Naive thymus-derived CD8-positive, alpha-beta T cell (primary cell): ENCODE measurements at places on chromosomes 7 and 10. TPM values are rescaled to one million over a fixed set of nuclear protein-coding genes. Genes with fewer than 3 reads are reported as not detected.

- DNase-seq, result peak; percentile 43
Observed at GRCh38 chr7:150388709-150389531, 9.8 kb downstream of the ZNF775 start.

DNA sequence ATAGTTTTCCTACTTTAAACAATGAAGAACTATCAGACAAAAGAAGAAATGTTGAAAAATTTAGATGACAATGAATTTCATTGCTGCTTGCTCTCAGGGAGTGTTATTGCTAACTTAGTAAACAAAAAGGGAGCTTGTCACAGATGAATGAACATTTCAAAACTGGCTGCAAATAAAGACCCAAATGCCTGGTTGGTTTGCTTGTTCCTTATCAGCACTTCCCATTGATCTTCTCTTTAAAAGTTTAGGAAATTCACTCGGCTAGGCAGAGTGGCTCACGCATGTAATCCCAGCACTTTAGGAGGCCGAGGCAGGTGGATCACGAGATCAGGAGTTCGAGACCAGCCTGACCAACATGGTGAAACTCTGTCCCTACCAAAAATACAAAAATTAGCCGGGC, 167.2 kb downstream of the RAPGEF5 start:
- DNase-seq, result no peak

DNA sequence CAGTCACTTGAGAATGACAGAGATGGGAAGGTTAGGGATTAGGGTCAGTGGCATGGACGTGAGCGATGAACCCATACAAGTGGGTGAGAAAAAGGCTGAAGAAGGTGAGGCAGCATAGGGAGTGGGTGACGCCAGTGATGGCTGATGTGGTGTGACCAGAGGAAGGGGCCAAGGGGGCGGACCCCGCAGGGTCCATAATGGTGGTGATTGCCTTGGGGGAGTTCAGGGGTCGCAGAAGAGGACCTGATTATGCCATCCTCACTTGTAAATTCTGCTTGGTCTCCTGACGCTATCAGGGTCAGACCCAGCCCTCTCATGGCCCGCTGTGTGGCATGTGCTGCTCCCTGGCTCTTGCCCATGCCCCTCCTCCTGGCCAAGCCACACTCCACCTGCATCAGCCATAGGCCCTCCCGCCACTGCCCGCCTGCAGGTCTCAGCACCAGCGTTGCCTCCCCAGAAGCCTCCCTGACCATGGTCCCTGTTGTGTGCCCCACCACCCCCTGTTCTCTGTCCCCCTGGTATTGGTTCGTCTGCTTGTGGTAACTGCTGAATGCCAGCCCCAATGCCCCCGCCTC, 235.7 kb downstream of the EBF3 start:
- no peak for DNase-seq

The CELF2 gene
- 174 TPM for total RNA-seq

The LIPK gene
- not detected for total RNA-seq
